ENCODE measurements at places on chromosomes 12 and 14.

GRCh38 chr14:56046996-56047395, 71.2 kb upstream of the PELI2 start:
- DNase-seq: no peak

GRCh38 chr12:14257303-14257733, 108.2 kb upstream of the ATF7IP start:
- DNase-seq: no peak

GRCh38 chr12:82124711-82125380, 233.3 kb downstream of the CCDC59 start:
- no peak for DNase-seq

- no peak for DNase-seq
Measured at GRCh38 chr14:56297449-56297848, 179.2 kb downstream of the PELI2 start.
